ENCODE measurements at places on chromosomes 11 and 22.

- no peak for DNase-seq
These were observed 22.6 kb upstream of the SORL1 start for GRCh38 chr11:121429556-121429955.

DNA sequence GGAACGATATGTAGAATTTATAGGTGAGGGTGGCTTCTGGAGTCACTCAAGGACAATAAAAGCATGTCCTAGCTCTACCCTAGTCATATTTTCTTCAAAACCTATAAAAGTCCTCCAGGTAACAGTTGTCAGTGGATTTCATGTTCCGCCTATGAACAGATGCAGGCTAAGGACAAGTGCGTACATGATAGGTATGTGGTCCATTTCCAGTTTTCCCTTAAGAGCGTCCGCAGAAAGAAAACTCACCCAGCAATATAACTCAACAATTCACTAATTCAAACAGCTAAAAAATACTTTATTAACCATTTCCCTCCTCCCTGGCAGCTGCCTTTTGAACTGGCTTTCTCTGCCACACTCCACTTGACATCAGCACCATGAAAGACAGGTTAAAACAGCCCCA, 50.2 kb upstream of the CCDC34 start:
- DNase-seq: no peak

- no peak for DNase-seq
These were observed 92.1 kb upstream of the NARS2 start for GRCh38 chr11:78666675-78667160.

DNA sequence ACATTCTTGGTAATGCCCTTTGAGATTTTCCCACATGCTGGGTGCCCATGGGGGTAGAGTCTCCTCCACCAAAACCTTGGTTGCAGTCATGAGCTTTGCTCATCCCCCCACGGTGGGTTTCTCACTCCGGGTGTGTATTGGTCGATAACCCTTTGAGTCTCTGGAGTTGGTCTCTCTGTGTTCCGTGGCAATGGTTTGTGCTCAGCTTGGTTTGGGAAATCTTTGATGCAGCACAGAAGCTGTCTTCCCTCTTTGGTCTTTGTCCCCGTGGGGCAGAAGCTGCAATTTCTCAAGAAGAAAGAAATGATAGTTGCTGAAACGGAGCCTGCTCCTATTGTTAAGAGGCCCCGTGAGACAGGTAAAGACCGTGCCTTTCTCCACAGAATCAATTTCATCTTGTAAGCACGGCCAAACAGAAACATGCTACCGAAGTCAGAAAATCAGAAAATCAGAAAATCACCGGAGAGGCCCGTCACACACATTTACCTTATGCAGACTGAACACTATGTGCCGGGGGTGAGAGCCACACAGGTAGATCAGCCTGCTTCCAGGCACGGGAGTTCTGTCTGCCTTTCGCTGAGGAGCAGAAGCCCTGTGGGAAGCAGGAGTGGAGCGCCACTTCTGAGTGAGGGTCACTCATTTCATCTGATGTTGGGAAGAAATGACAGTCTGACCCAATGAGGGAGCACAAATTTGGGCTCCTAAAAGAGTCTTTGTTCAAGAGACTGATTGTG, 186.1 kb downstream of the TBC1D22A start:
- DNase-seq: no peak

DNA sequence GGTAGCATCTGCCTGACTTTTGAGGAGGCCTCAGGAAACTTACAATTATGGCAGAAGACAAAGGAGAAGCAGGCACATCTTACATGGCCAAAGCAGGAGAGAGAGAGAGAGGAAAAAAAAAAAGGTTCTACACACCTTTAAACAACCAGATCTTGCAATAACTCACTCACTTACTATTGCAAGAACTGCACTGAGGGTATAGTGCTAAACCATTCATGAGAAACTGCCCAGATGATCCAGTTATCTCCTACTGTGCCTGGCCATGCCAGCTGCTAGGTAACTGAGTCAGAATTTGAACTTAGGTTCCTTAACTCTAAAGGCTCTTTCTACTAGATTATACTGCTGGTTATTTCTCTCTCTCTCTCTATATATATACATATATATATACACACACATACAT, 7.3 kb downstream of the HORMAD2 start:
- DNase-seq: no peak

- DNase-seq: no peak
These were observed 14.0 kb upstream of the ARHGAP8 start for GRCh38 chr22:44738347-44738715.

All from stimulated activated CD8-positive, alpha-beta memory T cell treated with anti-CD3 and anti-CD28 coated beads, Interleukin-2, amount 100 ng/mL, for 1 hour (primary cell).